ENCODE measurements at places on chromosomes 7 and 10.

DNA sequence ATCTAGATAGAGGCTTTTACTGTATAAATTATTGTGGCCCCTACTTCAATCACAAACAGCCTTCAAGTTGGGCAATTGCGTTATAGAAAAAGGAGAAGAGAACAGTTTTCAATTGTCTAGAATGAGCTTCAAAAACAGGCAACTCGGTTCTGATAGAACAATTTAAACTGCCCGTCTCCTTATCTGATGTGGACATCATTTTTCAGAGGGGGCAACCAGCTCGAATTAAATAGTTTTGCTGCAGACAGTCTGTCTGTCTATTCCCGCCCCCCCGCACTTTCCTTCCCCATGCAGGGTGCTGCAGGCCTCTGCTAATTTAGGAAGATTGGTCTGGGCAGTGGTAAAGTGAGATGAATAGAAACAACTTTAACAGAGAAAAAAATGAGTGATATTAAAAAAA, 58.4 kb downstream of the BUB3 start:
- no peak for DNase-seq

DNA sequence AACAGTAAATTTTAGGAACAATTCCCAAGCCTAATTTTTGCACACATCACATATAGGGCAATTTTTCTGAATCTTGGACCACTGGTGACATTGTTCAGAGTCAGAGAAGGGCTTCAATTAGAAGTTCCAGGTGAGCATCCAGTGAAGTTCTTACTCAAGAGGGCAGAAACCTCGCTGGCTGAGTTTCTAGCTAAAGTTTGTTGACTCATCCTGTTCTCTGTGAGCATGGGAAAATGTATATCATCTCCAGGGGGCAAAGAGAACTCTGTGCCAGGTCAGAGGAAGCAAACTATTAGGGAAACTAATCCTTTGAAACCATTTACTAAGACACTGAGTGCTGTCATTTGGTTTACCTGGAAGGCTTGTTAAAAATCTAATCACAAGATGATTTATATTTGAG, 695.6 kb upstream of the IGFBP3 start:
- no peak for DNase-seq

- no peak for DNase-seq
Observed at GRCh38 chr7:48904975-48905374, 19.4 kb upstream of the CDC14C start.

- no peak for DNase-seq
Observed at GRCh38 chr10:34916314-34916713, 101.2 kb upstream of the PARD3 start.

DNA sequence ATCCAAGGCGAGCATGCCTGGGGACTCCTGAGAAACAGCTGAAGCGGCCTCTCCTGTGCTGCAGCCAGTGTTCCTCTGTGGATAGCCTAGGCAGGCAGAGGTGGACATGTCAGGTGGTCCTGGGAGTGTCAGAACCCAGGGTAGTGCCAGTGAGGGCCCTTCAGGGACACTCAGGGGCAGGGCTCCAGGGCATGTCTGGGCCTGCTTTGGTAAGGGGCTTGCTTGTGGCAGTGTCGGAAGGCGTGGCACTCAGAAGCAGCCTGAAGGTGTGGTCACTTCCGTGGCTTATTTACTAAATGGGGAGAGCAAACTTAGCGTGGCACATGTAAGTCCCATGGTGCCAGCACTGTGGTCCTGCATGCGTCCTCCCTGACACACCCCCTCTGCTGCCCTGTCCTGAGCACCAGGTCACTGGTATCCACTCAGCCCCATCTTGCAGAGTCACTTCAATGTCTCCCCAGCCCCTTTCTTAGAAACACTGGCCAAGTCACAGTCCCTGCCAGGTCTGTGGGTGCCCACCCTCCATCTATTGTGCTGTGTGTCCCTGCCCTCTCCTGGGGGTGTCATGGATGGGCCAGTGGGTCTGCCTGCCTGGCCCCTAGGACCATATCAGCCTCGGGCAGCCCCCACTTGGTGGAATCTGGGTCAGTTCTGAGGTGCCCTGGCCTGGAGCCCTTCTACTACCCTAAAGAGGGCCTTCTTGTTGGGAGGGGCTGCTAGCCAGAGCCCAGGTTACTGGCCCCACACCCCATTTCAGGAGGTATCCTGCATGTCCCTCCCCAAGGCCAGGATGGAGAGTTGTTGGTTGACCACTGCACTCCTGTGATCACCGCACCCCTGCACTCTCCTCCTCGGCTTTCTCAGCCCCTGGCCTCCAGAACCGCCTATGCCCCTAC, 6.4 kb downstream of the ZMIZ2 start:
- no peak for DNase-seq

DNA sequence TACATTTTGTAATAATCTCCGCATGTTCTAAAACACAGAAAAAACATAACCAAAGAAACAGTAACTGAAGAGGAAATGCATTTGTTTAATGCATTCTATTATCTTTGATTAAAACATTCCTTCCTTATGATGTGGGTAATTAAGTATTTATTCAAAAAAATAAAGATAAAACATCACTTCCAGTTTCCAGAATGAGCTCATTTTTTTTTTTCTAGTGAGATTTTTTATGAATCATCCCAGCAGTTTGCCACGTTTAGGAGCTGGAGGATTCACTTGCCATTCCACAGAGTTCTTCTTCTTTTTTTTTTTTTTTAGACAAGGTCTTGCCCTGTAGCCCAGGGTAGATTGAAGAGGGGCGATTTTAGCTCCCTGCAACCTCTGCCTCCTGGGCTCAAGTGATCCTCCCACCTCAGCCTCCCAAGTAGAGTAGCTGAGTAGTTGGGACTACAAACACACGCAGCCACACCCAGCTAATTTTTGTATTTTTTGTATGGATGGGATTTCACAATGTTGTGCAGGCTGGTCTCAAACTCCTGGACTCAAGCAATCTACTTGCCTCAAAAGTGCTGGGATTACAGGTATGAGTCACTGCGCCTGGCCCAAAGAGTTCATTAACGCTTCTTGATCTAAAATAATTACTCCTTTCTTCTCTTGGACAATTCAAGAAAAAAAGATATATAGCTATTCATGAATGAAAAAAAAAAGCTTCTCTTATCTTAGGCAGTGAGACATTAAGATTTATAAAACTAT, 177.3 kb downstream of the DKK1 start:
- DNase-seq, result no peak

DNA sequence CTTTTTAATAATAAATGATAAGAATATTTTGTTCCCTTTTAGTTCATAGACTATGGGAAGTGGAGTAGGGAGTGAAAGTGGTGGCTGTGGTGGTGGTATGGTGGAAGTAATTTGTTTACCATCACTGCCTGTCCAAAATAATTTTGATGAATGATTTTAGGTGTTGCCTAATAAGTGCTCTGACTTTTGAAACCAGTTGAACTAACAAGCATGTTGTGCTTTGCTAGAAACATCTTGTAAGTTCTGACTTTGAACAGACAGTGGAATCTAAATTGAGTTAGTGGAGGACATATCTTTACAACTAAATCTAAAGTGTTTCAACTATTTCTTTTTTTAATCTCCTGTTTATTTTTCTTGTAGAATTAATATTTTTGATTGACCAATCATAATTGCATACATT, 49.7 kb downstream of the ZEB1 start:
- DNase-seq, result no peak

- DNase-seq, result no peak
Observed at GRCh38 chr10:60348982-60349381, 40.7 kb downstream of the ANK3 start.

DNA sequence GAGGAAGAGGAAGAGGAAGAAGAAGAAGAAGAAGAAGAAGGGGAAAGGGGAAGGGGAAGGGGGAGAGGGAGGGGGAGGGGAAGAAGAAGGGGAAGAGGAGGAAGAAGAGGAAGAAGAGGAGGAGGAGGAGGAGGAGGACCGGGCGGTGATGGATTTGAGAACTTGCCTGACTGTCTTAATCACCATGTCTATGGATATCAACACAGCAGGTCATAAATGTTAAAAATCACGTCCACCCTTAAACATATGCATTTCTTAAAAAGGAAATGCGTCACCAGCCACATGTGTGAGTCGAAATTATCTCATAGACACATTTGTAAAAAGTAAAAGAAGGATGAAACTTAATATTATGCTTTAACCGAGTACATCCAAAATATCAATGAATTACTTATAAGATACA, 42.1 kb upstream of the INSIG1 start:
- no peak for DNase-seq

- no peak for DNase-seq
Observed at GRCh38 chr7:93044147-93044810, 73.5 kb downstream of the SAMD9 start.

DNA sequence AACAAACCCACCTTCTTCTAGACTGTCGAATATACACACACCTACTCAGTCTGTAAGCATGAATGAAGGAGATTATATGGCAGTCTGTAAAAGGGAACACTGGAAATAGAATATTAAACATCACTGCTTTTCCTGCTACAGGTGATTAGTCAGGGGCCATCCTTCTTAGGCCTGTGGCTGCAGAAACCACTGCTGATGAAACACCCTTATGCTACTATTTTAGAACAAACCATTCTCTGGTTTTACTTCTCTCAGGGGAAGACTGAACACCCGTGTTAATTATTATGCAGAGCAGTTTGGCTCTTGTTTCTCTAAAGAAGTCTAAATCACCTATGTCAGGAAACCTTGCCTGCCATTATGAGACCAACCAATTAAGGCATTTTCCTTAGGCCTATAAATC, 351.1 kb upstream of the KLF6 start:
- DNase-seq, result no peak

DNA sequence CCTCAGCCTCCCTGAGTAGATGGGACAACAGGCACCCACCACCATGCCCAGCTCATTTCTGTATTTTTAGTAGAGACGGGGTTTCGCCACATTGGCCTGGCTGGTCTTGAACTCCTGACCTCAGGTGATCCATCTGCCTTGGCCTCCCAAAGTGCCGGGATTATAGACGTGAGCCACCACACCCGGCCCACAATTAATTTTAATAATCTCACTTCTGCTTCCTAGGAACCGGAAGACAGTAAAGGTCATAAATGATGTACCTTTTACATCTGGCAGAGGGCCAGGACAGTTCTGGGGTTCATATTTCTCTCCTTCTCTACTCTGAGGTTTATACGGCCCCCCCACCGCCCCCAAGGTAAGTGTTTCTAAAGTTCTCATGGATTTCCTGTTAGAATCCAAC, 31.2 kb upstream of the AOAH start:
- no peak for DNase-seq

GRCh38 chr7:93862651-93863050, 27.9 kb downstream of the TFPI2 start:
- no peak for DNase-seq

GRCh38 chr7:100120733-100121036, 1.3 kb downstream of the CNPY4 start:
- DNase-seq, result no peak

GRCh38 chr7:5638994-5639393, 142.5 kb downstream of the RNF216 start:
- no peak for DNase-seq

DNA sequence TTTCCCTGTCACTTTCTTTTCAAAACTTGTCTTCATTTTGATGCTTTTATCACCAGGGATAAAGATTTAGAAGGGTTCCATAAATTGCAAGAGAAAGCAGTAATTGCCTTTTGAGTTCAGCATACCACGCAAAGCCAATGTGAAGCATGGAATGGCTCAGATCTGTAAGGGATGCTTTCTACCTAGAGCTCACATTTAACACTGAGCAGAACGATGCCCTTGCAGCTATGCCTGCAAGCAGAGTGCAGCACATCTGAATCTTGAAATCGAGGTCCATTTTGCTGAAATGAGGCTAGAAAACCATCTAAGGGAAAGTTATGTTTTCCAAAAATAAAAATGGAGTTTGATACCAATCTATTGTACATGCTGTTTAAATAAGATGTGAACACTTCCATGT, 171.2 kb upstream of the CELF2 start:
- DNase-seq, result no peak

DNA sequence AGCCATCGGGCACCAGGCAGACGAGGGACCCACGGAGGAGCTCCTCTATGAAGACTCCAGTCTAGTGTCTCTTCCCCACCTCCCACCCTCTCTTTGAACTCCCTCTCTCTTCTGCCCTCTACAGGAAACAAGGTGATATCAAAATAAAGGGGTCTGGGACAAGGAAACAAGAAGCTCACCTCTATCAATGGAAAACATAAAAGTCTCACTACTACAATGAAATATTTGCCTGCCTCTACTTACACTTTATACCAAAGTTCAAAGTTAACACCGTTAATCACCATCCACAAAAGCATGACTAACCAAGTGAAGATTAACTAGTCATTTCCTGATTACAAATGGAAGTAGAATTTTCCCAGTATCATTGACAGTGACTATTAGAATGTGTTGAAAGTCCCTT, 82.2 kb downstream of the PARD3 start:
- DNase-seq, result no peak

- DNase-seq, result no peak
Observed at GRCh38 chr10:80442879-80443278, 11.2 kb upstream of the TSPAN14 start.

GRCh38 chr7:151459726-151460473, 20.0 kb upstream of the CRYGN start:
- no peak for DNase-seq

- no peak for DNase-seq
Observed at GRCh38 chr10:42865716-42866114, 83.1 kb downstream of the BMS1 start.

DNA sequence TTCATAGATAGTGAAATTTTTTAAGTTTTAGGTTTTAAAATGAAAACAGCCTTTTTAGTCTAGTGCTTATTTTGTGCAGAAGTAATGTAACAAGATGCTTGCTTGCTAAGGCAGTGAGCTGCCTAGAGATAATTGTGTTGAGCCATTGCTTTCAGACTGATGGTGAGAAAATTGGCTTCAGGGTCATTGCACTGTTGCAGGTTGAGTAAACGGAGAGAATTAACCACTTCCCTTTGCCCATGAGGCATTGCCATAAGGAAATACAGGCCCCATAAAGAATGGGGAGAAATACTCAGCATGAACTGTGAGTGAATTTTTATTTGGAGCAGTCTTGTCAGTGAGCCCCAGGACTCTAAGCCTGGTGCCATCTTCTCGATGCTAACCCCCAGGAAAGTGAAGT, 140.5 kb downstream of the LRRC4 start:
- no peak for DNase-seq

- no peak for DNase-seq
Observed at GRCh38 chr7:155431231-155431630, 26.7 kb upstream of the EN2 start.

DNA sequence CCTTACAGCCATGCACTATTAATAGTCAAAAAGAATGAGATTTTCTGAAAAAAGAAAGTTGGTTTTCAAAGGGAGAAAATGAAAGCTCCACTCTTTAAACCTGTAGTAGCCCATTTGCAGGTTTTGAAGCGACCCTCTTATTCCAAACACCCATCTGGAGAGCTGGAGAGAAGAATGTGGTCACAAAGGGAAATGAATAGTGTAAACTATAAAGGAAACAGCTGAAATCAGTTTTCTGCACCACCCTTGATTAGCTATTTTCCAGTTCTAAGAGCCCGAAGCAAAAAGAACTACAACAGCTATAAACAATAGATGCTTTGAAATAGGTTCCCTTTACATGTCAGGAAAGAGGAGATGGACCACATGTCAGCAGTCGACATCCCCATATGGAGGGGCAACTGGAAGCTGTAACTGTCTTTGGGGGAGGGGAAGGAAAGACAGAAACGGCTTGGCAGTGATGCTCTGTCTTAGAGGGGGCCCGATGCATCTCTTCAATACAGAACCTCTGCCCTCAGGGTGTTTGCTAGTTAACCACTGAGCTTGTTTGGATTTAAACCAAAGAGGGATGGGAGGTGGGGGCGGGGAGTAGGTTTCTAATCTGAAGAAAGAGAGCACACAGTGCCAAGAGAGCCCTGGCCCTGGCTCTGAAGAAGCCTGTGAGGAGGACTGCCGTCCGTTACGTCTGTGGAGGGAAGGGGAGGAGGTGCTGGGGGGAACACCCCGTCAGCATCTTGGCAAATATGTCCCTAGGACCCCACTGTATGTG, 55.3 kb downstream of the CPVL start:
- DNase-seq, result no peak

GRCh38 chr10:117830787-117831212, 215.9 kb downstream of the RAB11FIP2 start:
- no peak for DNase-seq
